ENCODE measurements at places on chromosomes 3 and 15.

- DNase-seq: no peak
Observed at GRCh38 chr3:16978234-16978920, 93.6 kb downstream of the PLCL2 start.

GRCh38 chr15:62932436-62932835, 110.1 kb upstream of the TPM1 start:
- DNase-seq: no peak

- DNase-seq: no peak
Observed at GRCh38 chr15:29046281-29046810, 160.6 kb downstream of the APBA2 start.

GRCh38 chr15:62272290-62272689, 107.2 kb upstream of the C2CD4B start:
- no peak for DNase-seq

DNA sequence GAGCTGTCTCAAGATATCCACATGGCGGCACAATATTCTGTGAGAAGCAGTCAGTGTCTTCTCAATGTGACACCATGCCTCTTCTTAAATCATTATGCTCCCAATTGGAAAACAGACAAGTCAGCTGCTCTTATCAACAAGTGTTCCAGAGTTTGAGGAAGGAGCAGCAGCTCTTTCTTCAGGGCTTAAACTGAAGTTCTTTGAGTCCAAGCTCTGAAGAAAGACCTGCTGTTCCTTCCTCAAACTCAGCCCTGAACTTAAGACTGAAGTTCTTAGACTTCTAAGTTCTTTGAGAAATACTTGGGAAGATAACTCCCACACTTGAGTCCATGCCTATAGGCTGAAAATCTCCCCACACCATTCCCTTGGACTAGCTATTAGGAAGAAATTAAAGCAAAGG, 43.4 kb downstream of the NPTN start:
- no peak for DNase-seq

- DNase-seq: no peak
Observed at GRCh38 chr15:52124270-52124880, 11.8 kb upstream of the BCL2L10 start.

- DNase-seq: no peak
Observed at GRCh38 chr15:89378296-89379151, 43.9 kb upstream of the POLG start.

DNA sequence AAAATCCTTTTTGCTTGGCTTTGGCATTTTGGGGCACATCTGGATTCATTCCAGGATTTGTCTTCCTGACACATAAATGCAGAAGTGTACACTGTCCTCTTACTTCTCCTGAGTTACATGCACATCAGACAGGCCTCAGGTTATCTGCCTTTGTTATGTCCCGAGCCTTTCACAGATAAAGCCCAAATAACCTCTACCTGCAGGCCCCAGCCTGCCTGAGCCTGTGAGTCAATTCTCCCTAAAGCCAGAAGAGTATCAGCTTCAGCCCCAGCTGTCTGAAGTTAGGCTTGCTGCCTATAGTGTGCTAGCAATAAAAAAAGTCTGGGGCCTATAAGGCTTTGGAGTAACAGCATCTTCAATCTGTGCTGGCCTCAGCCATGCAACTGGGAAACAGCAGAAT, 17.7 kb upstream of the GSK3B start:
- no peak for DNase-seq

GRCh38 chr3:172580680-172581401, 57.6 kb upstream of the TNFSF10 start:
- DNase-seq: no peak
